ENCODE measurements at places on chromosomes 3 and 15. TPM values are rescaled to one million over a fixed set of nuclear protein-coding genes. Genes with fewer than 3 reads are reported as not detected.

CHDH gene
- 3.3 TPM for total RNA-seq

C3orf85 gene
- total RNA-seq, result not detected

ZBBX gene
- total RNA-seq, result not detected

THSD4 gene
- 26.4 TPM for total RNA-seq

RHCG gene
- 46.6 TPM for total RNA-seq

TICRR gene
- total RNA-seq, result 11.9 TPM

BTLA gene
- total RNA-seq, result not detected

Data from A549 treated with GW870086 at 1 μM for 4 hours (cell line).